ENCODE measurements at places on chromosomes 3 and 15. TPM values are rescaled to one million over a fixed set of nuclear protein-coding genes. Genes with fewer than 3 reads are reported as not detected.

NGRN gene
- total RNA-seq = 45.5 TPM

RTP1 gene
- not detected for total RNA-seq

CYP1A2 gene
- total RNA-seq = not detected

IL17RC gene
- total RNA-seq = 0.25 TPM

DNA sequence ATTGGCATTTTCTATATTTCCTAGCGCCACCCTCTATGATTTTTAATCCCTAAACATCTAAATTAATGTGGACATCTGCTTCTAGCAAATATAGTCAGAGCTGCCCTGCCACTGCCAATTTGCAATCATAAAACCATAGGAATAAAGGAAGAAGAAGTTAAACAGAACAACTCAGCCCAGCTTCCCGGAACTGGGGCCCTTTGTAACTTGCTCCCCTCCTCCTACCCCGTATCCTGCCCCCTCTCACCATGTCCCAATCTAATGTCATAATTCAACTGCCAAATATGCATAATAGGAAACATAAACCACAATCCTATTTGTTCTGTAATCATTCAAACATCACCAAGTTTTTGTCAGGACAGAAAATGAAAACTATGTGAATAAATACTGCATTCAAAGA lies 74.4 kb upstream of the ACP3 start:
- H3K27ac ChIP-seq = no peak overlapping the region
- DNase-seq = no peak
- H3K4me3 ChIP-seq = no peak overlapping the region
- no peaks in the 10 kb centered on the region for H3K36me3 ChIP-seq
- H3K27me3 ChIP-seq = no peaks in the 10 kb centered on the region
- no peaks in the 10 kb centered on the region for H3K4me1 ChIP-seq

GRCh38 chr3:59502806-59503205 lies 453.0 kb upstream of the CFAP20DC start:
- no peak overlapping the region for H3K4me3 ChIP-seq
- H3K36me3 ChIP-seq = no peaks in the 10 kb centered on the region
- H3K4me1 ChIP-seq = no peaks in the 10 kb centered on the region
- no peaks in the 10 kb centered on the region for H3K27me3 ChIP-seq
- no peak overlapping the region for H3K27ac ChIP-seq

- no peaks in the 10 kb centered on the region for H3K27me3 ChIP-seq
- no peaks in the 10 kb centered on the region for H3K4me1 ChIP-seq
- H3K36me3 ChIP-seq = no peaks in the 10 kb centered on the region
- H3K27ac ChIP-seq = no peak overlapping the region
Measured at GRCh38 chr3:155064920-155065319, 15.2 kb upstream of the MME start.

DNA sequence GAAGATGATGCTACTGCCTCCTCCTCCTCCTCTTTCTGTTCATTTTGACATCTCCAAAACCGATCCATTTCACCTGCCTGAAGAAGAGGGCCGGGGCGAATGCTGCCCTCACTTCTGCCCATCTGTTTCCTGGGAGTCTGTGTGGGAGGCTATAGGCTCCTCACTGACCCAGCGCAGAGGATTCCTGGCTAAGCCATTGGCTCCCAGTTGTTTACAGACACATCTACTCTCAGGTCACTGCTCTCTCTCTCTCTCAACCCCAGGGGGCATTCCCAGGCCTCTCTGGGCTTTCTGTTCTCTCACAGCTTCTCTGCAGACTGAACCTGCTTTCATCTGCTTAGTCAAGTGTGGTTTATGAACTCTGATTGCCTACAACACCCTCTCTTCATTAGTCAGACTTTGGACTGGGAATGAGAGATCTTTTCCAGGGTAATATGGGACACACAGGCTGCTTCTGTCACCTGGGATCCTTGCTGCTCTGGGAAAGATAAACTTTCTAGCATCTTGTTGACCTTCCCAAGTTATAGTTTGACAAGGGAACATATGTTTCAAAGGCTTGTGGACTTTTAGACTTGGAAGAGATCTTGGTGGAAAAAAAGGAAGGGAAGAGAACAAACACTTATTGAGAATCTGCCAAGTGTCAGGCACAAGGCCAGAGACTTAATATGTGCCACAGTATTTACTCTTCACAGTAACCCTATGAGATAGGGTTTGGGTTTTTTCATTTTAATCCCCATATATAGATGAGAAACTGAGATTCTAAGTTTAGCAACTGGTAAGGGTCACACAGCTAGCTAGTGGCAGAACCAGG lies 30.2 kb upstream of the USP3 start:
- peak overlapping the region; percentile 36 for H3K4me3 ChIP-seq
- peak; percentile 85 for DNase-seq

- no peaks in the 10 kb centered on the region for H3K36me3 ChIP-seq
- no peak overlapping the region for H3K4me3 ChIP-seq
- H3K27ac ChIP-seq = no peak overlapping the region
- H3K27me3 ChIP-seq = no peaks in the 10 kb centered on the region
Measured at GRCh38 chr15:66957431-66957720, 108.0 kb upstream of the SMAD3 start.

DNA sequence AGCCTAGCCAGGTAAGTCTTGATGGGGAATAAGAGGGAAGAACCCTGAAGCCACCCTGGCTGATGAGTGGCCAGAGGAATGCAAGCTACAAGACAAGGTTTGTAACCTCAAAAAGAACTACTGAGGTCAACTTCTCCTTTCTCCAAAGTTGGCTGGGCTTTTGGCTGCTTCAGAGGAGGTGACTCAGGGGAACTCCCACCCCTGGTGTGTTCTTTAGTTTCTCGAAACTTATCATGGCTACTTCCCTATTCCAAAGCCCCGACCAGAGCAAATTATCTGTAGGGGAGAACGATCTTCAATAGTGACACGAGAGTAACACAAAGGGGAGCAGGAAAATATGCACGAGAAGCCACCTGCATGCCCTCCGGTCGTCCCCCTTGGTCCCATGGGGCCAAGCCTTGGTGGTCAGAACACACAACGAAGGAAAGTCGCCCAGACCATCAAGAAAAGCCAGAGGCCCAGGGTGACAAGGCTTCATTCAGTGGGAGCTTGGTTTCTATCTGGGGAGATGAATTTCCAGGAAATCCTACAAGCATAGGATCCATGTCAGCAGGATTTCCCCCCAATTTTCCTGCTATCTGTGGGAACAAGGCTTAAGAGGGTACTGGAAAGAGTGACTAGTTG lies 6.5 kb upstream of the BCL2A1 start:
- DNase-seq = peak; percentile 87
- H3K4me3 ChIP-seq = no peak overlapping the region
- no peaks in the 10 kb centered on the region for H3K27me3 ChIP-seq
- H3K4me1 ChIP-seq = peaks cover 56% of the 10 kb centered on the region
- H3K36me3 ChIP-seq = no peaks in the 10 kb centered on the region

GRCh38 chr15:69081310-69082004 lies 67.0 kb downstream of the NOX5 start:
- no peaks in the 10 kb centered on the region for H3K27me3 ChIP-seq
- no peak overlapping the region for H3K27ac ChIP-seq
- no peaks in the 10 kb centered on the region for H3K4me1 ChIP-seq

DNA sequence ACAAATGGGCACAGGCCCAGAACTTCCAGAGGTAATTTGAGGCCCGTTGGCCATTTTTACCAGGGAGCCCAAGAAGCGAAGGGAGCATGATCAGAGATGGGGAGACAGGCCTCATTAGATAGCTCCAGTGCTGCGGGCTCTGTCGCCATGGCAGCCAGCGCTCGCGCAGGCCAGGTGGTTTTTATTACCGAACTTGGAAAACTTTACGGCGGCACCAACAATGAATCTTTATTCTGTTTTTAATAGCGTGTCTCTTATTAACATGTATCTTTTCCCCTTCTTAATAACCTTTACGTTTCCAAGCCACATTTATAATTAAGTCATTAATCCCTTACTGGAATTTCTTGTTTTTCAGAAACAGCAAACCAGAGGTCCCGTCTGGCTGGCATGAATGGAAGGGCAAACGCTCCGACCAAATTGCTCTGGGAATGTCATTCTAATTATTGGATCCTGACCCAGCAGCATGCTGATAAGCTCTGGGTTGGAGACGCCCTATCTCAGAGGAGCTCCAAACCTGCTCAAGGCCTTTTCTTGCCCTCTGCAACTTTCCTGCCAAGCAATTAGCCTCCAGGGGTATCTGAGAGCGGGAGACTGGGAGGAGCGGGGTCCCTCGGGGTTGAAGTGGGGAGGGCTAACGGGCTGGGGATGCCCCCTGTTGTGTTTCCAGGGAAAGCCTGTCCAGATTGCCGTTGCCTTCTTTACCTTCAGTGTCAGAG lies 256.4 kb downstream of the TLE3 start:
- DNase-seq = no peak
- no peak overlapping the region for H3K27ac ChIP-seq

DNA sequence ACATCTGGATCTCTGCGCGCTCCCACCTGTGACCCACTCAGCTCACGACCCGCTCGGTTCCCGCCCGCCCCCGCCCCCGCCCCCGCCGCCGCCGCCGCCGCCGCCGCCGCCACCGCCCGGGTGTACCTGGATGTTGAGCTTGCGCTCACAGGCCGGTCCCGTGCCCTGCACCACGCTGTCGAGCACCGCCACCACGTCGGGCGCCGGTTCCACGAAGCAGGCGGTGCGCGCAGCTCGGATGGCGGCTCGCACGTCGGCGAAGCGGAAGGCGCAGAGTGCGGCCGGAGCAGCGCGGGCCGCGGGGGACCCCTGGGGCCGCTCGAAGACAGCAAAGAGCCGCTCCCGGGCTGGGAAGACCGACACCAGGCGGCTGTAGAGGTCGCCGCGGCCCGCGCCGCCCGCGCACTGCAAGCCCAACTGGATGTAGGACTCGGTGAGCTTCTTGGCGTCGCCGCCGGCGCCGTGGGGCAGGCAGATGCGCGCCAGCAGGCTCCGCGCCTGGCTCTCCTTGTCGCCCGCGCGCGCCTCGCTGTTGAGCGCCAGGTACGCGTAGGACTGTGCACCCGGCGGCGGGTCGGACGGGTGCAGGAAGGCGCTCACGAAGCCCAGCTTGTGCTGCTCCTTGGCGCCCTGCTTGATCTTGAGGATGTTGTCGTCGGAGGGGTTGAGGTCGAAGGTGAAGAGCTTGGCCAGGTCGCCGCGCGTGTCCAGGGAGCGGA lies 1.1 kb downstream of the PLXND1 start:
- H3K36me3 ChIP-seq = no peaks in the 10 kb centered on the region
- H3K4me3 ChIP-seq = no peak overlapping the region
- no peaks in the 10 kb centered on the region for H3K27me3 ChIP-seq
- DNase-seq = peak; percentile 70
- no peak overlapping the region for H3K27ac ChIP-seq
- H3K4me1 ChIP-seq = peaks cover 16% of the 10 kb centered on the region

- no peaks in the 10 kb centered on the region for H3K4me1 ChIP-seq
- H3K27me3 ChIP-seq = no peaks in the 10 kb centered on the region
- H3K4me3 ChIP-seq = no peak overlapping the region
- no peak overlapping the region for H3K27ac ChIP-seq
- DNase-seq = no peak
Measured at GRCh38 chr3:127112796-127113570, 79.9 kb upstream of the PRR23E start.

- H3K27me3 ChIP-seq = no peaks in the 10 kb centered on the region
- no peak for DNase-seq
- no peak overlapping the region for H3K27ac ChIP-seq
- no peaks in the 10 kb centered on the region for H3K36me3 ChIP-seq
Measured at GRCh38 chr3:158954420-158954819, 152.6 kb downstream of the MFSD1 start.

DNA sequence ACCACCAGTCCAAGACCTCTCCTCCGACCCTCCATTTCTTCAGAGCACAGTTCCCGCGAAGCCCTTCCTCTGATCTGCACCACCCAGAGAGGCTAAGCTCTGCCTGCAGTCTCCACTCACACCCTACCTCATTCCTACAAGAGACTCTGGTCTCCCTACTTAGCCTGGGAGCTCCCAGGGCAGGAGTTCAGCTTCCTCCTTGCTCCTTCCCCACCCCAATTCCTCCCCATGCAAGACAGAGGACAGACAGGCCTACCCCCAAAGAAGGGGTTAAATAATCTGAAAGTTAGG lies 12.6 kb upstream of the VIPR1 start:
- no peaks in the 10 kb centered on the region for H3K27me3 ChIP-seq
- peak overlapping the region; percentile 42 for H3K27ac ChIP-seq
- no peak overlapping the region for H3K4me3 ChIP-seq
- H3K4me1 ChIP-seq = peaks cover 36% of the 10 kb centered on the region

- DNase-seq = no peak
- peaks cover 65% of the 10 kb centered on the region for H3K4me1 ChIP-seq
- no peaks in the 10 kb centered on the region for H3K36me3 ChIP-seq
Measured at GRCh38 chr3:56919137-56919796, 117.5 kb upstream of the ARHGEF3 start.

DNA sequence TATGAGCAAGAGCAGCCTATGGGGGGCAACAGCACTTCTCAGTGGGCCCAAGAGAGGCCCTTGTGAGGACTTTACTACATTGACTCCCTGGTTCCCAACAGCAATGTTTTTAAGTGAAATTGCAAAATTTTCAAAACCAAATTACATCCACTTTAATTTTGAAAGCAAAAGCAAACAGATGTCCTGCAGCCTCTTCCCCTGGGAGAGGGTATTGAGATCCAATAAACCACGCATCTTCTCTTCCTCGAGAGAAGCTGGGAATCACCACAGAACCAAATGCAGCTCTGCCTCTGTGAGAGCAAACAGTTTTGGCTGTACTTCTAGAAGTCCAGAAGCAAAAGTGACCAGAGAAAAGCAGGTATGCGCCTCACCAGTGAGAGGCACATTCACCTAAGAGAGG lies 25.2 kb downstream of the NMNAT3 start:
- H3K27me3 ChIP-seq = no peaks in the 10 kb centered on the region

DNA sequence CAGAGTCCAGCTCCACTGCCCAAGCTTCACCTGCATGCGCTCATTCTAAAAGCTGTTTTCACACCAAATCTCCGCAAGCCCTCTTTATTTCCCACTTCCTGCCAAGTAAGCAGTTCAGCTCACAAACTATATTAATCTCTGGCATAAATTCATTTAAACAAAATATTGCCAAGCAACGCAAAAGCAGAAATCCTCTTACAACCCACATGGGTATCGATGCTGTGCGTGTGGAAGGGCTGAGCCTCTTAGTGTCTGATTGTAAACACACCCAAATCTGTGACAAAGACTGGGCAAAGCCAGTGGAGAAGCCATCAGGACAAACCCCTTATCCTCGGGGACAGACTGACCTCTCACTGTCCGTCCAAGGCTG lies 124.3 kb upstream of the ATP2B2 start:
- H3K4me3 ChIP-seq = no peak overlapping the region
- no peak for DNase-seq
- H3K4me1 ChIP-seq = no peaks in the 10 kb centered on the region
- no peak overlapping the region for H3K27ac ChIP-seq
- H3K27me3 ChIP-seq = no peaks in the 10 kb centered on the region
- H3K36me3 ChIP-seq = no peaks in the 10 kb centered on the region

GRCh38 chr3:122688996-122689395 lies 8.4 kb downstream of the PARP14 start:
- peaks cover 7% of the 10 kb centered on the region for H3K36me3 ChIP-seq
- H3K27ac ChIP-seq = no peak overlapping the region
- H3K27me3 ChIP-seq = no peaks in the 10 kb centered on the region
- H3K4me1 ChIP-seq = peaks cover 23% of the 10 kb centered on the region
- H3K4me3 ChIP-seq = no peak overlapping the region
